NCI-H748 treated with DMSO at 0.1 percent for 48 hours (cell line): ENCODE measurements at places on chromosomes 2 and 18.

GRCh38 chr2:167292430-167293171 is 404.3 kb downstream of the XIRP2 start:
- peak; percentile 56 for DNase-seq

DNA sequence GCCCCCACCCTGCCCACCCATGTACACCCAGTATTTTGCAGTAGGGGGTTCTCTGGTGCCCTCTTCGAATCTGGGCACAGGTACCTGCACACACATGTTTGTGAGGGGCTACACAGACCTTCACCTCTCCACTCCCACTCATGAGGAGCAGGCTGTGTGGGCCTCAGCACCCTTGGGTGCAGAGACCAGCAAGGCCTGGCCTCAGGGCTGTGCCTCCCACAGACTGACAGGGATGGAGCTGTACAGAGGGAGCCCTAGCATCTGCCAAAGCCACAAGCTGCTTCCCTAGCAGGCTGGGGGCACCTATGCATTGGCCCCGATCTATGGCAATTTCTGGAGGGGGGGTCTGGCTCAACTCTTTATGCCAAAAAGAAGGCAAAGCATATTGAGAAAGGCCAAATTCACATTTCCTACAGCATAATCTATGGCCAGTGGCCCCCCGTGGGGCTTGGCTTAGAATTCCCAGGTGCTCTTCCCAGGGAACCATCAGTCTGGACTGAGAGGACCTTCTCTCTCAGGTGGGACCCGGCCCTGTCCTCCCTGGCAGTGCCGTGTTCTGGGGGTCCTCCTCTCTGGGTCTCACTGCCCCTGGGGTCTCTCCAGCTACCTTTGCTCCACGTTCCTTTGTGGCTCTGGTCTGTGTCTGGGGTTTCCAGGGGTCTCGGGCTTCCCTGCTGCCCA is 9.3 kb downstream of the PROC start:
- DNase-seq: no peak

DNA sequence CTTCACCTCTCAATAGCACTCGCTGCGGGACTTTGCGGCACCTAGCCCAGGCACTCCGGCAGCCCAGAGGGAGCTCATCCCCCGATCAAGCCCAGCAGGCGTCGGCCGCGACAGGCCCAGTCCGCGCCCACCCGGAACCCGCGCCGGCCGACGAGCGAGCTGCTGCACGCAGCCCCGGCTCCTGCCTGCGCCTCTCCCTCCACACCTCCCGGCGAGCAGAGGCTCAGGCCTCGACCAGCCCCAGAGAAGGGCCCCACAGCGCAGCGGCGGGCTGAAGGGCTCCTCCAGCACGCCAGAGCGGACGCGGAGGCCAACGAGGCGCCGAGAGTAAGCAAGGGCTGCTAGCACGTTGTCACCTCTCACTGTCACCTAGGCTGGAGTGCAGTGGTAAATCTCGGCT is 63.5 kb downstream of the KIAA2012 start:
- no peak for DNase-seq

DNA sequence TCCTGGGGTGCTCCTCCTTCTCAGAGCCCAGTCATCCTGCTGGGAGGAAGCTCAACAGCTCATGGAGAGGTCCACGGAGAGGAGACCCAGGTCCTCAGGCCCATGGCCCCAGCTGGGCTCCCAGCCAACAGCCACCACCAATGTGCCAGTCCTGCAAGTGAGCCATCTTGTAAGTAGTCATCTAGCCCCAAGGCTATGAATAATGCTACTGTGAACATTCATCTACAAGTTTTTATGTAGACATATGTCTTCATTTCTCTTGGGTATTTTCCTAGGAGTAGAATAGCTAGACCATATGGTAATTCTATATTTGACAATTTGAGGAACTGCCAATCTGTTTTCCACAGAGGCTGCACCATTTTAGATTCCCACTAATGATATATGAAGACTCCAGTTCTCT is 166.1 kb downstream of the MTCL1 start:
- DNase-seq: no peak

GRCh38 chr2:232210306-232210705 is 168.2 kb upstream of the ALPP start:
- no peak for DNase-seq

DNA sequence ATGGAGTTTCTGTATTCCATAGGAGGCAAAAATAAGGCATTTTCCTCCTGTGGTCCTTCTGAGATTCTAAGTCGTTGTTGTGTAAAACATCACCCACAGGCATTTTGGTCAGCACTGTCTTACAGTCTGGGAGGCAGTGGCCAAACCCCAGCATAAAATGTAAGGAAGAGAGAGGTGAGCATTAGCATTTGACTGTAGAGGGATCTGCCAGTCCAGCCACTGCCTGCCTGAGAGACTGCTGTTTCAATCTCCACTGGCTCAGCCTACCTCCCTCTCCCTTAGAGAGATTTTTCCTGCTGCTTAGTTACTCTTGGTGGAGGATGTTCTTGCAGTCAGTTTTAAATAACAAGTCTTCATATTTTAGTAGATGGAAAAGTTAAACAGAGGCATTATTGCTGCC is 77.0 kb downstream of the ARHGEF33 start:
- peak; percentile 1 for DNase-seq

- no peak for DNase-seq
These were observed 161.6 kb upstream of the CAPN13 start for GRCh38 chr2:30968660-30969397.

GRCh38 chr2:216477283-216478035 is 21.2 kb upstream of the RPL37A start:
- DNase-seq: no peak

- DNase-seq: no peak
These were observed 70.1 kb downstream of the TSHZ1 start for GRCh38 chr18:75280427-75281280.

GRCh38 chr18:46591783-46592391 is 65.1 kb downstream of the LOXHD1 start:
- DNase-seq: no peak

- DNase-seq: no peak
These were observed 108.9 kb upstream of the IL1R2 start for GRCh38 chr2:101882769-101883307.

GRCh38 chr2:133660510-133660909 is 92.2 kb upstream of the NCKAP5 start:
- DNase-seq: no peak

GRCh38 chr2:167844714-167845530 is 402.5 kb downstream of the STK39 start:
- DNase-seq: peak; percentile 74

- DNase-seq: peak; percentile 86
These were observed 6.4 kb downstream of the MYT1L start for GRCh38 chr2:2324565-2325101.

DNA sequence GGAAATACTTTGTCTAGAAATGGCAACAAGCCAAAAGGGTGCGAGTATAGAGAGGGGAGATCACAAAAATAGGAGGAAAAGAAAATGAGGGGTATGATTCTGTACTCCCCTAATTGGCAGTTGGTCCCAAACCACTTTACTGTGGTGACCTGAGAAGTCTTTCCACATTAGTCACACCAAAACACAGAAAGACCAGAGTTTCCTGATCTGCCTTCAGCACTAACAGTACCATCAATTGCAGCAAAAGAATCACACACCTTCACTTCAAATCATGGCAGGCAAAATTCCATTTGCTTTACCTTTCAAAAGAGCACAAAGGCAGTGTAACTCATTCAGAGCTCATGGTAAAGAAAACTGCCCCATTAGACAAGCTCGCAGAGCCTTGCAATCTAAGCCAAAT is 86.8 kb downstream of the ALK start:
- no peak for DNase-seq
